Renal cortical epithelial cell (primary cell): ENCODE measurements at places on chromosomes 2 and 18.

- no peak for DNase-seq
Measured at GRCh38 chr2:16331772-16332171, 333.9 kb downstream of the CYRIA start.

- peak; percentile 76 for DNase-seq
Measured at GRCh38 chr2:142756430-142756829, 121.0 kb upstream of the KYNU start.

DNA sequence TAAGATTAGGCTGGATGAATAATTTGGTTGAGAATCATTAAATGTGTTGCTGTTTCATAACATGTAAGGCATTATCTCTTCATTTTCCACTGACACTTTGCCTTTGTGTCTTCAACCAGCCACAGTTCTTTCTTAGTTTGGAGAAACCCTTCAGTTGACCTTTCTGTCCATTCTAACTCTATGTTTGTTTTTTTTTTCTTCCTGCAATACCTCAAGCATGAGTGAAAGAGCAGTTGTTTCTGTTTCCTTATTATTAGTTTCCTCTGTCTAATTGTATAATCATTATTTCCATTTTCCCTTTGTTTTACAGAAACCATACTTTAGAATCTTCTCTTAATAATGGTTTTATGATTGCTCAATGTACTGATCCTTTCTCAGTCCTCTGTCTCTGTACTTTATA, 25.6 kb downstream of the HADHB start:
- no peak for DNase-seq

- DNase-seq: no peak
Measured at GRCh38 chr2:25169073-25169470, 692 bp upstream of the POMC start.

DNA sequence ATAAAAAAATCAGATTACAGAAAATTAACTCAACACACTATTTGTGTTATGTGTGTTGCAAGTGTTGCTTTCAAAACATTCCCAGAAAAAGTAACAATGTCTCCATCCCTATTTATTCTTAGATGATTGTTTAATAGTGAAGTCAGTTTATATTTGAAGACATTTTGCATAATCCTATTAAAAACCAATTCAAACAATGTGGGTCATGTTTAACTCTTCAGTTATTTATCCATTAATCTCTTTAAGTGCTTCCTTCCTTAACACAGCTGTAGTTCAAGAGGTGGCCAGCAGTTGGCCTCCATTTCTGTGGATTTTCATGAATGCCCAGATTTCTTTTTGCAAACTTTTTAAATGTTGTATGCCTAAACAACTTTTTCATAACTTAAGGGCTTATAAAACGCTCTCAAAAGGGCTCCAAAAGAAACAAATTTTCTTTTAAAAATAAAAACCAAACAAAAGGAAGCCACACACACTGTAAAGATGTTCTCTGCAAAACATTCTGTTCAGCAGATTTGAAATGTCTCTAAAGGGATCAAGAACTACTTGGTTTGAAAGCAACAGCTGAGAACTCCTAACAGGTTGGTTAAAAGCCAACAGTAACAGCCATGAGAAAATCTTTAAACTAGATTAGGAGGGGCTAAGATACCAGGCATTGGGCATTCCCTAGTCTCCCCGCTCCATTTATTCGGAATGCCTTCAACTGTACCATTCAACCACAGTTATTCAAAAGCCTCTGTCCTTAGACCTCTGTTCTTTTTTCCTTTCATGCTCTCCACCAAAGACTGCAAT, 71.5 kb downstream of the THADA start:
- DNase-seq: no peak

DNA sequence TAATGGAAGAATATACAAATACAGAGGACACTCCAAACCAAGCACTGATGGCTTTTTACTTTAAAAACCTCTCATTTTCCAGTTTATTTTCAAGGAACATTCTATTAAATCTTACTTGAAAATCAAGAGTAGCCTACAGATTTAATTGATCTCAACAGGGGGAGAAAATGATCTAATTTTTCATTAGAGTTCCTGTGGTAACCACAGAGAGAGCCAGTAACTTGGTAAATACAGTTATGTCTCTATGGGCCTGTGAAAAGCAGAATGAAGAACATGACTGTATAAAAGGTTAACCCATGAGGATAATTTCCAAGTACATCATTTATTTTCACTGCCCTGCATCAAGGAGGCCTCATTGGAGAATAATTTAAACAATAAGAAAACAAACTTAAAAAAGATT, 39.8 kb upstream of the ITPRID2 start:
- DNase-seq: no peak

GRCh38 chr2:13193075-13193474, 476.3 kb downstream of the TRIB2 start:
- DNase-seq: no peak

DNA sequence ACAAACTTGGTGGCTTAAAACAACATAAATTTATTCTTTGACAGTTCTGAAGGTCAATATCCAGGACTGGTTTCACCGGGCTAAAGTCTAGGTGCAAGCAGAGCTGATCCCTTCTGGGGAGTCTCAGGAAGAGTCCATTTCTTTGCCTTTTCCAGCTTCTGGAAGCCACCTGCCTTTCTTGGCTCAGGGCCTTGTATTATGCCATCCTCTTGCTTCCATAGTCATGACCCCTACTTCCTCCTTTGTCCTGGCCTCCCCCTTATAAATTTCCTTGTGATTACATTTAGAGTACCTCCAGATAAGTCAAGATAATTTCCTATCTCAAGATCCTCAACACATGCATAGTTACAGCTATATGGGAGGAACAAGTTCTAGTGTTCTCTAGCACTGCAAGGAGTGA, 1089.5 kb downstream of the LRP1B start:
- DNase-seq: no peak

DNA sequence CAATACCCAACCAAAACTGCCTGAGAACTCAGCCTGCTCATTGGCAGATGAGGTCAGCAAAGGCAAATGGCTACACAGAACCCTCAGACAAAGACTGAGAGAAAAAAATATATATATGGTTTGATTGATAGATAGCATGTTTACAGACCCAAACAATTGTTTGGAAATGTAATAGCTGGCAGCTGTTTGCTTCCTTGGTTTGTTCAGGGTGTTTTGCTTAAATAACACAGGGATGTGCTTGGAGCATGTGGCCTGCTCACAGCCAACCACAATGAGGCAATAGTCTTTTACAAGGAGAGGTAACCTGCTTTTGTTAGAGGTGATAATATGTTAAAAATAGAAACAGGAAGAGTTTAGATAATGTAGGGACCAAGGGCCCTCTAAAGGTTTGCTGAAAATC, 84.5 kb downstream of the PDK1 start:
- no peak for DNase-seq

- DNase-seq: no peak
Measured at GRCh38 chr18:75422341-75422910, 5.1 kb downstream of the SMIM21 start.

DNA sequence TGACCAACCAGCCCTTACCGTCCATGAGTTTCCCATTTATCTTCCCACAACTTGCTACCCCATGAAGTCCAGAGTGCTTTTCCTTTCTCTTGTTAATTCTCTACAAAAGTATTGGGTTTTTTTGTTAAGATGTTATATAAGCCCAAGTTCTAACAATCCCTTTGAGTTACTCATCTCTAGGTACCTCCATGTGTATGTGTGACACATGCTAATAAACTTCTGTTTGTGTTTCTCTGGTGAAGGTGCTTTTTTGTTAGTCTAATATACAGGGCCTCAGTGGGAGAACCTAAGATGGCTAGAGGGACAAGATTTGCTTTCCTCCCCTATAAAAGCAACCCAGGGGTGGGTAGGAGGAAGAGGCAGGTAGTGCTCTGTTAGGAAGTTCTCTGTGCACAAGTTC, 31.8 kb upstream of the RMDN2 start:
- peak; percentile 38 for DNase-seq

GRCh38 chr18:61607867-61608266, 274.6 kb downstream of the CDH20 start:
- DNase-seq: no peak

DNA sequence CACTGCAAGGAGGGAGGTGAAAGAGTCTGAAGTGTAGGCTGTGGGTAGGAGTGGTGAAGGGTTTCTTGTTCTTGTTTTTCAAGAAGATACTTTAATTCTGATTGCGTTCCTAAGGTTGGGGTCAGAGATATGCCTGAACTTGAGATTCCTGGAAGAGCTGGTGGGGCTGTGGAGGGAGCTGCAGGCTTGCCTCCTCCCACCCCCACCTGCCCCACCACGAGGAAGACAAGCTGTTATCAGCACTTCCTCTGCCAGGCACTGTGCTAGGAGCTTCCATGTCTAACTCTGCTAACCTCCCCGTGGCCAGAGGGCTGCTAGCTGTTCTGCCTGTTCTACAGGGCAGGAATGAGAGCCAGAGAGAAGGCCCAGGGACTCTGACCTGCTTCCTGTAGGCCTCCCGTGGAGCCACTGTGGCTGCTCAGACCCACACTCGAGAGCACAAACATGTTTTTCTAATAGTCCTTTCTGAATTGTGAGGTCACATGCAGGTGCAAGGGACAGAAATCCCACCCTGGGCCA, 13.7 kb downstream of the ANKRD23 start:
- DNase-seq: no peak

- no peak for DNase-seq
Measured at GRCh38 chr2:60934165-60934722, 52.9 kb downstream of the REL start.

DNA sequence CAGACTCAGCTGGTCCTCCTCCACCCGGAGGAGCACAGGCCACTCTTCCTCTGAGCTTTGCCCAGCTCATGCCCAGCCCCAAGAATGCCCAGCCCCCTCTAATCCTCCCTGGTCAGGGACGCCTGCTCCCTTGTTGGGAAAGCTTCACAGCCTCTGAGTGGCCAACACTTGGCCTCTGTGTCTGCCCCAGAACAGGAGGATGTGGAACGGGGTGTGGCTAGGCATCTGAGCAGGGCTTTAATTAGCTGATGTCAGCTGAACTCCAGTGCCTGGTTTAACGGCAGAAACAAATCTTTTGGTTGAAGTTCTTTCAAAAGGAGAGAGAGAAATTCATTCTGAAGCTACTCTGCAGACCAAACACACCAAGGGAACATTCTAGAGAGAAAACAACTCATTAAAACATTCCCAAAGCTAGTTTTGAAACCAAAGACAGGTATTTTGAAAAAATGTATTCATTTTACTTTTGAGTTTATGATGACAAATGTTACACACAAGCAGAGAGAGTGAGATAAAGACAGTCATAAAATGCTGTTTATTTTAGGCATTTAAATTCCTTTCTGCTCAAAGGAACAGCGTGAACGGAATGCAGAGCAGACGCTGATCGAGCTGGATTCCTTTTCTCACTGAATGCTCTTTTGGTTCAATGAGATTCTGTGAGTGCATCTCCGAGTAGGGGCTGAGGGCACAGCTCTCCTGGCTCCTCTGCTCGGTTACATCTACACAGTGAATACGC, 63.8 kb downstream of the RTP5 start:
- peak; percentile 16 for DNase-seq

- no peak for DNase-seq
Measured at GRCh38 chr2:207216457-207216856, 50.7 kb upstream of the KLF7 start.

- DNase-seq: no peak
Measured at GRCh38 chr18:37661478-37661877, 95.9 kb upstream of the CELF4 start.

DNA sequence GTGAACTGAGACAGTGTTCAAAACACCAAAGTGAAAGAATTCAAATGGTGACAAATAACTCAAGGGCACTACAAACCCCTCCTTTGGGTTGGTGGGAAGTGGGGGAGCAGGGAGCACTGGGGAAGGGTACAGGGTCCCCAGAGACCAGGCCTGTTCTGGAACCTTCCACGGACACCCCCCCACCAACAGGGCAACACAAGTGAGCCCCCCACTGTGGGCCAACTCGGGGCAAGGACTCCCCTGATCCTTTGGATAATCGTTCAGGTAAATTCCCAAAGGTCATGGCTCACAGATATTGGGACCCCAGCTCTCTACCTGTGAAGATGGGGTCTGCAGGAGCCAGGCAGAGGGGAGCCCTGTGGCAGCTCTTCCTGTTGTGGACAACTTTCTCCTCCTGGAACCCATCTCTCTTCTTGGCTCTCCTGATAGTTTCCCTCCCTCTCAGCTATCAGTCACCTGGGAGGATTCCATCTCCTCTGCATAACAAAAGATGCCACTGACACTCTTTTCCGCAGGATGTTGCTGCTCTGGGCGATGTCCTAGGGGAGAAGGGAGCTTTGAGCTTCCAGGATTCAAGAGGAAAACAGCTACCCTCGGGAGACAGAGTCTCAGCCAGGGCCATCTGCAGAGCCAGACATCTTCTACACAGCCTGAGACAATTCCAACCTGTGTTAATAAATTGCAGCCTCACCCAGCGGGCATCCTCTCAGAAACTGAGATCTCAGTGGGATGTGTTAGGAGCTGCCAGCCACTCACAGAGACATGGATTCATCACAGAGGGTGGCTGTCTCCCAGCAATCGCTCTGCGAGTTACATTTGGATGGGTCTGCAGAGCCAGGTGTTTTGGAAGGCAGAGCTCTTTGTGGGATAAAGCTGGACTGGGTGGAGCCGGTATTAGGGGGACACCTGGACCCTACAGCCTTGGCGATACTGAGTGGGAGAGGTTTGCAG, 35.4 kb downstream of the MBP start:
- no peak for DNase-seq

GRCh38 chr2:191347881-191348280, 102.7 kb downstream of the MYO1B start:
- no peak for DNase-seq

DNA sequence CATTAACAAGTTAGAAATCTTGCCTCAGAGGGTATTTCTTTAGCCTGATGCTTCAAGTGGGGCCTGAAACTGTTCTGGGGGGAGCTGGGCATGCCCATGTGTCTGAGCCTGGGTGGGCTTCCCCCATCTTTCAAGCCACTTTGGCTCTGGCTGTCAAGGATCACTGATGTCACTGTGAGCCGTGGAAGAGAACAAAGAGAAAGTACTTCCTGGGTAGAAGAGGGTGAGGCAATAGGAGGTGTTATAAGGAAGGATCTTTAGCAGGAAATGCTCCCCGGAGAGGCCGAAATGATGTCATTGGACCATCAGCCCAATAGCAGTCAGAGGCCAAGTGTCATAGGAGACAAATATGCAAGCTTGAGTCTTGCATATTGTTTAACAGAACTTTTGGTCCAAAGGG, 228.4 kb upstream of the MEX3C start:
- DNase-seq: no peak

- DNase-seq: peak; percentile 71
Measured at GRCh38 chr2:73020657-73021370, 50.7 kb downstream of the SFXN5 start.

GRCh38 chr18:78629426-78629825, 350.2 kb upstream of the SALL3 start:
- DNase-seq: no peak

DNA sequence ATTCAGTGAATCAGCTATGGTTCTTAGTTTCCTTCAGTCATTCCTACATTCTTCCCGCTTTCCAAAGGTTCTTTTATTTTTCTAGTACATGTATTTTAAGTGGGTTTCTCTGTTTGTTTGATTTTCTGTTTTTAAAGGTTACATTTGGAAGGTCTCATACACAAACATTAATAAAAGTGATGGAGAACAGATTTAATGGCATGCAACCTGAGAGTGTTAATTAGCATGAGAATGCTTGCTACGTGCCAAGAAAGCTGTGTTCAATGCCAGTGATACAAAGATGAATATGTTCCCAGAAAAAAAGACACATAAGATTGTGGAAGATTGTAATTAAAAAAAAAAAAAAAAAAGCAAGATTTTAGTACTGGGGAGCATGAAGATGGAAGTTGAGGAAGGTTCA, 61.8 kb upstream of the CDC42EP3 start:
- peak; percentile 14 for DNase-seq
